ENCODE measurements at places on chromosomes 4 and X.

- DNase-seq, result no peak
Measured at GRCh38 chr4:1851575-1852410, 4.2 kb downstream of the LETM1 start.

- DNase-seq, result peak; percentile 64
Measured at GRCh38 chrX:109475174-109475891, 6.6 kb downstream of the GUCY2F start.

DNA sequence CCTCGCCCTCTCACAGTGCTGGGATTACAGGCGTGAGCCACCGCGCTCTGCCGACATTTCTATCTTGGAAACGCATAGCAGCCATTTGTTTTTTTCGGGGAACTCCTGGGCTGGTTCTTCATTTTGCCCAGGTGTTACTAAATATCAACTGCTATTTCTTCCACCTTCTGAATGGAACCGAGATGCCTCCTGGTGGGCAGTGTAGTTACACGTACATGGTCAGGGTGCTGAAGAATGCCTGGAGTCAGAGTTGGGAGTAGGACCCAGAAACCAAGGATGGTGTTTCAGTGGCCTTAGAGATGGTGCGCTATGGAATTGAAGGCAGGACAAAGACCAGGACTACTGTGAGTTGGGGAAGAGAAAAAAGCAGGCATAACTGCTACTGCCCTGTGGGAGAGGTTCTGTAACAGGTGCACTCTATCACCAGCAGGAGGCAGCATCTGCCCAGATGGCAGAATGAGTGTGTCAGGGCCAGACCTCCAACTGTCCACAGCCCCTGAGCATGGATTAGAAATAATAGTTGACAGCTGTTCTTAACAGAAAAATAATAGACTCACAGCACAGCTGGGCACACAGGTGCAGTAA is 81.7 kb downstream of the ZC4H2 start:
- DNase-seq, result peak; percentile 9

- DNase-seq, result no peak
Measured at GRCh38 chrX:46873746-46874145, 36.9 kb downstream of the RP2 start.

- DNase-seq, result peak; percentile 71
Measured at GRCh38 chrX:20361081-20361889, 94.6 kb upstream of the RPS6KA3 start.

DNA sequence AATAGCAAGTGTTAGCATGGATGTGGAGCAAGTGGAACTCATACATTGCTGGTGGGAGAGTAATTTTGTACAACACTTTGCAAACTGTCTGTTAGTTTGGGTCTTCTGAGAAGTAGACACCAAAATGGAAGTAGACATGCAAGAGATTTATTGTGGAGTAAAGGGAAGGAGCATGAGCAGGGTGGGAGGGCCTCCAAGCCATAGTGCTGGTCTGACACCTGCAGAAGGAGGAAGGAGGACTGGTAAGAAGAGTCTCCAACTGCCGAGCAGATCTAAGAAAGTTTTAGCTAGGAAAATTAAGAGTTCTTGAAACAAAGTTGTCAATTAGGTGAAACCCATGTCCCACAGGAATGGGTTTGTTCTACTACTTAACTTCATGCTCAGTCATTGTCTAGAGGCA is 64.0 kb upstream of the DDIT4L start:
- DNase-seq, result no peak

GRCh38 chrX:136692271-136692670 is 44.3 kb downstream of the CD40LG start:
- DNase-seq, result peak; percentile 9

GRCh38 chrX:153405426-153405825 is 4.3 kb upstream of the PNMA6E start:
- no peak for DNase-seq

DNA sequence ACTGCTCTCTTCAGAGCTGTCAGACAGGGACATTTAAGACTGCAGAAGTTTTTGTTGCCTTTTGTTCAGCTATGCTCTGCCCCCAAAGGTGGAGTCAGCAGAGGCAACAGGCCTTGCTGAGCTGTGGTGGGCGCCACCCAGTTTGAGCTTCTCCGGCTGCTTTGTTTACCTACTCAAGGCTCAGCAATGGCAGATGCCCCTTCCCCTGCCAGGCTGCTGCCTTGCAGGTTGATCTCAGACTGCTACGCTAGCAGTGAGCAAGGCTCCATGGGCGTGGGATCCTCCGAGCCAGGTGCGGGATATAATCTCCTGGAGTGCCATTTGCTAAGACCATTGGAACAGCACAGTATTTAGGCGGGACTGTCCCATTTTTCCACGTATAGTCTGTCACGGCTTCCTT is 371.4 kb upstream of the AMOT start:
- no peak for DNase-seq

- no peak for DNase-seq
Measured at GRCh38 chr4:168150420-168151050, 58.2 kb downstream of the ANXA10 start.

- peak; percentile 89 for DNase-seq
Measured at GRCh38 chr4:15882675-15883086, 55.9 kb downstream of the FGFBP1 start.

- no peak for DNase-seq
Measured at GRCh38 chr4:24321616-24322015, 262.7 kb downstream of the DHX15 start.

GRCh38 chrX:20527558-20528011 is 260.9 kb upstream of the RPS6KA3 start:
- peak; percentile 44 for DNase-seq

GRCh38 chr4:38308728-38309311 is 348.6 kb downstream of the PTTG2 start:
- DNase-seq, result peak; percentile 48

- no peak for DNase-seq
Measured at GRCh38 chr4:125131891-125132680, 182.7 kb upstream of the FAT4 start.

DNA sequence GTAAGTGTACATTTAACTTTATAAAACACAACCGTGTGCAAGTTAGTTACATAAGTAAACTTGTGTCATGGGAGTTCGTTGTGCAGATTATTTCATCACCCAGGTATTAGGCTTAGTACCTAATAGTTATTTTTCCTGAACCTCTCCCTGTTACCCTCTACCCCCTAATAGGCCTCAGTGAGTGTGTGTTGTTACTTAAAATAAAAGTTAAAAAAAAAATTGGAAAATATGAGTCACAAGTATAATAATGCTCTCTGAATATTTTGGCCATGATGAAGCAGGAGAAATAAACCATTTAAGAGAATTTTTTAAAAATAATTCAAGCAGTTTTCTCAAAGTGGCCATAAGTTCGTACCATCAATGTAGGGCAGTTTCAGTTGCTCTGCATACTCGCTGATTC is 105.1 kb upstream of the GRID2 start:
- peak; percentile 60 for DNase-seq

DNA sequence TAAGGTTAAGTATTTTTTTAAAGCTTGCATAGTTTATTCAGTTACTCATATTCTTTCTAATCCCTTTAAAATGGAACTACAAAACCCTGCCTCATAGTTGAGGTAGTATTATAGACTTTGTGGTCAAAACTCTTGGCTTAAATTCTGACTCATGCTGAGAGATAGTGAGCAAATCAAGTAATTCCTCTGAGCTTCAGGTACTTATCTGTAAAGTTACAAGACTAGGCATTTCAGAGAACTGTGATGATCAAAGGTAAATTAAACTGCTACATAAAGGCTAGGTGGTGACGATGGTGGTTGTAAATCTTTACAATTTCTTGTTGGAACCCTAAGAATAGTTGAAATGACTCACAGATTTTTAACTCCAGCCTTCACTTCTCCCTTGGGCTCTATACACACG is 3.2 kb upstream of the CLOCK start:
- DNase-seq, result peak; percentile 23

DNA sequence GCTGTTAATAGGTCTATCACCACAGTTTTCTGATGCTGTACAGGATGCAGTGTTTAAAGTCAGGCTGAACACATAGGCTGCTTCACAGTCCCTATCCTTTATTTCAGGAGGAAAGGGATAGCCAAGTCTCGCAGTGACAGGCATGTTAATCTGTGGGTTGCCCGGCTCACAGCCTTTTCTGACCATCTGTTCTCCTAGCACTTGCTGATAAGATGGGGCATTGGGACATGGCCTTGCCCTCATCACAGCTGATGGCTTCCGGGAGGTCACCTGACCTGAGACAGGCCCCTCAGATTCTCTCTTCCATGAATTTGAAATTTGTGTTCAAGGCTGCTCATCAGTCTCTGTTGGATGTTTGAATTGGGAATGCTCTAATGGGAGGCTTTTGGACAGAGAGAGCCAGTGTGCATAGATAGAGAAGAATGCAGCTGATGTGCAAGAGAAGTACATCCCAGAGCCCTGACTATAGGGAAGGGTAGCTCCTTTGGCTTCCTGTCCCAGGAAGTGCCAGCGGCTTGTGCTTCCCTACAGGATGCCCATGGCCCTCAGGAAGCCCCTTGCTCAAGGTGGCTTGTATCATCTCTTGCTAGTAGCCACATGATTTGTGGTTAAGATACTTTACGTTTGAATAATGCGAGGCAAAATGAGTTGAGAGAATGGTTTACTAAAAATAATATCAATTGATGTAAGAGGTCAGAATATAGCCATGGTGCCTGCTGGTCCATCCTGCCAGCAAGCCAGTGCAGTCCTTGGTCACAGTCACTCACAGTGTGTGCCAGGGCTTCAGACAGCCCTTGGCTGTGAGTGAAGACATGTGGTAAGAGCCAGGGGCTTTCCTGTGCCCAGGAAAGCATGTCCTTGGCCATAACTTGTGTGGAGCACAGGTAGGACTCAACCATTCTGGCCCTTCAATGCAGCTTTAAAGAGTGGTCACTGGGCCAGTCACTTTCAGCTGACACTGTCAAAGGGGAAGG is 88.6 kb downstream of the TSPAN7 start:
- DNase-seq, result no peak

GRCh38 chr4:86178211-86178610 is 181.6 kb downstream of the MAPK10 start:
- DNase-seq, result no peak

DNA sequence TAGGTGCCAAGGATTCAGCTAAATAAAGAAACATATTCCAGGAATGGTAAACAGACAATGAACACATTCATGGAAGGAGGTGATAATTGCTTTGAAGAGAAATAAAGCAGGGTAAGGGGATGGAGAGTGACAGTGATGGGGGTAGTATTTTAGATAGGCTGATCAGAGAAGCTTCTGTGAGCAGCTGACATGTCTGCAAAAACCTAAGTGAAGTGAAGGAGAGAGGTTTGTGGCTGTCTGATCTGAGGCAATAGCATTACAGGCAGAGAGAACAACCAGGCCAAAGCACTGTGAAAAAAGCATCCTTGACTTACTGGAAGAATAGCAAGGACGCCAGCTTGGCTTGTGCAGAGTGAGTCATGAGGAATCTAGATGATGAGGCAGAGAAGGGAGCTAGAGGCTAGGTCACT is 271.9 kb upstream of the GATB start:
- DNase-seq, result peak; percentile 40

- peak; percentile 1 for DNase-seq
Measured at GRCh38 chr4:181008164-181008563, 1235.0 kb upstream of the TENM3 start.

GRCh38 chrX:149470955-149471354 is 34.2 kb downstream of the IDS start:
- DNase-seq, result peak; percentile 65

GRCh38 chr4:144357975-144358374 is 217.5 kb upstream of the GYPA start:
- DNase-seq, result no peak

DNA sequence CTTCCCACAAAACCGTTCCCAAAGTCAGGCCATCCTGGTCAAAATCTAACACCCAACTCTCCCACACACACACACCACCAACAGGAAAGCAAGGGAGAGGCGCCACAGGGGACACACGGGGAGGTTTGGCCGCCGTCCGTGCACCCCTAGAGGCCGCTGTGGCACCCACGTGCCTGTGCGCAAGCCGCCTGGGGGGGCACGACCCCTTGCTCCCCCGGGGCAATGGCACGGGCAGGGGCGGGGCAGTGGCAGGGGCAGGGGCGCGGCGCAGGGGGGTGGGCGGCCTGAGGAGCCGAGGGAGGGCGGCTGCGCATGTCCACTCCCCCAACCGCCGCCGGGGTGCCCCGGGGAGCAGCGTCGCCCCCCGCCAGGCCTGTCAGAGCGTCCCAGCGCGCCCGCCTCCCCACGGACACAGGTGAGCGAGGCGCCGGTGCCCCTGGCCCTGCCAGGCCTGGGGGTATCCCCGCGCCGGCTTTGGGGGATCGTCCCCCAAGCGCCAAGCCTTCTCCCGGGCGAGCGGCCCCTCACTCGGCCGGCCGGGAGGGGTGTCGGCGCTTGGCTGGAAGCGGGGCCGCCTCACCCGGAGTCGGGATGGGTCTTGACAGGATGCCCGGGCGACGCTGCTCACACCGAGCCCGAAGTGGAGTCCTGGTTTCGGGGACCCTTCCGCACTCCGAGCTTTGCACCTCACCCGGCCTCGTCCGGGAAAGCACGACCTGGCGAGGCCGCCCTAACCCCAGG is at the start of gene ERAS:
Gene ERAS (plus strand): TSS at position 379 of the 741 bp plus-strand sequence. CDS start 2,611 bp downstream, outside the sequence.
- DNase-seq, result no peak

All from fibroblast of pulmonary artery (primary cell).